T-cell (primary cell): ENCODE measurements at places on chromosomes 1 and 21. TPM values are rescaled to one million over a fixed set of nuclear protein-coding genes. Genes with fewer than 3 reads are reported as not detected.

The SLC19A1 gene
- total RNA-seq, result 16.4 TPM

The TESK2 gene
- total RNA-seq, result 7.9 TPM

GRCh38 chr1:196550731-196551130 lies 57.5 kb downstream of the KCNT2 start:
- H3K27me3 ChIP-seq, result no peaks in the 10 kb centered on the region
- DNase-seq, result no peak
- H3K4me3 ChIP-seq, result no peak overlapping the region
- no peaks in the 10 kb centered on the region for H3K36me3 ChIP-seq

- no peaks in the 10 kb centered on the region for H3K27me3 ChIP-seq
- H3K27ac ChIP-seq, result no peak overlapping the region
- H3K4me1 ChIP-seq, result no peaks in the 10 kb centered on the region
- no peak for DNase-seq
- no peak overlapping the region for H3K4me3 ChIP-seq
Measured at GRCh38 chr21:34298534-34299167, 65.2 kb upstream of the KCNE2 start.

DNA sequence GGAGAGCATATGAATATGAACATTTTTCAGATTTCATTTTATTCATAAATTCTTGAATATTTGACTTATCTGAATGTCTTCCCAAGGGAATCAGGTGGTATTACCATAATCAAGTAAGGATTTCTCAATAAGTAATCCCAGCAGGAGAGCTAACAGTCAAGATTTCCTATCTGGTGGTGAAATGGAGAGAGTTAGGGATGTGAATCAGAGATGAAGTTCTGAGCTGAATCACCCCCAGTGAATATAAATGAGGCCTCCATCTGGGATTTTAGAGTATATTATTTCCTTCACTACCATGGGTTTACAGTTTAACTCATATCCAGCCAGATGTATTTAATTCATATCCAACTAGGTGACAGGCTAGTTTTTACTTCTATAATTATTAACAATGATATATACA lies 61.5 kb upstream of the RGS2 start:
- H3K27me3 ChIP-seq, result no peaks in the 10 kb centered on the region
- no peak for DNase-seq
- H3K4me3 ChIP-seq, result no peak overlapping the region
- H3K27ac ChIP-seq, result no peak overlapping the region
- no peaks in the 10 kb centered on the region for H3K36me3 ChIP-seq

DNA sequence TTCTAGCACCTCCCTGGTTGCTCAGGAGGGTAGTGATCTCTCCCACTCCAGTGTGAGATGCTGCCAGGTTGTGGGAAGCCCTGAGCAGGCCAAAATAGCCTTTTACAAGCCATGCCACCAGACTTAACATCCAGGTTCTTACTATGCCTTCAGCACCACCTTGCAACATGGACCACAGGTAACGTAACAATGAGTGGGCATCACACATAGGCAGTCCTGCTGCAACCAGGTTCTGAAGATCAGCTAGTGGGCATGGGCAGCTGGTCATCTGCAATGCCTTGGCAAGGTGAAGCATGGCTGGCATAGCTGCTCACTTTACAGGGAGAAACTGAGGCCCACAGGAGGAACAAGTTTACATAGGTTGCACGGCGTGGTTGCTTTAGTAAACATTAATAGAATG lies 40.7 kb downstream of the DHCR24 start:
- no peak overlapping the region for H3K27ac ChIP-seq
- H3K36me3 ChIP-seq, result no peaks in the 10 kb centered on the region
- DNase-seq, result no peak
- H3K4me1 ChIP-seq, result no peaks in the 10 kb centered on the region
- no peak overlapping the region for H3K4me3 ChIP-seq

- H3K4me3 ChIP-seq, result no peak overlapping the region
- H3K4me1 ChIP-seq, result no peaks in the 10 kb centered on the region
- no peak overlapping the region for H3K27ac ChIP-seq
- no peaks in the 10 kb centered on the region for H3K36me3 ChIP-seq
- DNase-seq, result no peak
Measured at GRCh38 chr21:41302976-41303375, 13.6 kb upstream of the FAM3B start.

DNA sequence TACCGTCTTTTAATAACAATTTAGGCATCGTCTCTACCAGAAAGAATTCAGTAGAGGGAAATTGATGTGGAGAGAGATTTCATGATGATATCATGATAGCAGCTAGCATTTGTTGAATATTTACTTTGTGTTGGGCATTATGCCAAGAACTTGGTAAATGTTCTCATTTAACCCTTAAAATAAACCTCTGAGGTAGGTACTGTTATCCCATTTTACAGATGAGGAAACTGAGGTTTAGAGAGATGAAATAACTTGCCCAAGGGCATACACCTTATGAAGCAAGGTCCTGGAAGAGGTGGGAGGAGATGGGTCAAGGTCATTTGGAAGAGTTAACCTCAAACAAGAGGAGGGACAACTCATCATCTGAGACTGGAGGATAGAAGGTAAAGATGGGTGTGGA lies 34.8 kb downstream of the TSNAX start:
- H3K36me3 ChIP-seq, result peaks cover 33% of the 10 kb centered on the region
- H3K4me1 ChIP-seq, result no peaks in the 10 kb centered on the region
- H3K27ac ChIP-seq, result no peak overlapping the region
- H3K27me3 ChIP-seq, result no peaks in the 10 kb centered on the region

- H3K4me3 ChIP-seq, result no peak overlapping the region
- H3K27me3 ChIP-seq, result no peaks in the 10 kb centered on the region
- no peaks in the 10 kb centered on the region for H3K4me1 ChIP-seq
- DNase-seq, result no peak
- peaks cover 41% of the 10 kb centered on the region for H3K36me3 ChIP-seq
- H3K27ac ChIP-seq, result no peak overlapping the region
Measured at GRCh38 chr1:3819771-3820200, 23.5 kb upstream of the LRRC47 start.

GRCh38 chr1:217076902-217077301 lies 353.7 kb upstream of the ESRRG start:
- no peaks in the 10 kb centered on the region for H3K36me3 ChIP-seq
- no peak for DNase-seq
- H3K27ac ChIP-seq, result no peak overlapping the region
- no peaks in the 10 kb centered on the region for H3K4me1 ChIP-seq
- no peaks in the 10 kb centered on the region for H3K27me3 ChIP-seq
